Stimulated activated naive CD8-positive, alpha-beta T cell treated with anti-CD3 and anti-CD28 coated beads, Interleukin-15, amount 100 ng/mL, for 72 hours (primary cell): ENCODE measurements at places on chromosomes 1 and 21.

DNA sequence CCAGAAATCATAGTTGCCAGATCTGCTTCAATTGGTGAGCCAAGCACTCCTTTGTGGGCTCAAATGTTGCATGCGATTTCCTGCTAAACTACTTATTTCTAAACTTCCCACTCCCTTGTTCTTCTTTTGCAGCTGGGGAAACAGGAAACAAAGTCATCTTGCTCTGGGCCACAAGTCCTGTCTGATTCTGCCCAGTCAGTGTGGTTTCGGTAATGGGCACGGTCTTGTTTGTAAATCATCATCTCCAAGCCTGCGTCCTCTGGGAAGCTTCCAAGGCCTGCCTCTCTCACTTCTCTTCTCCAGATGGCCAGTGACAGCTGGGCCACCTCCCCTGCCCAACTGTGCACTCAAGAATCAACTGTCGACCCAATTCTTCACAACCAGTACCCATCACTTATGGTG is 4.4 kb downstream of the S100A8 start:
- DNase-seq: no peak

DNA sequence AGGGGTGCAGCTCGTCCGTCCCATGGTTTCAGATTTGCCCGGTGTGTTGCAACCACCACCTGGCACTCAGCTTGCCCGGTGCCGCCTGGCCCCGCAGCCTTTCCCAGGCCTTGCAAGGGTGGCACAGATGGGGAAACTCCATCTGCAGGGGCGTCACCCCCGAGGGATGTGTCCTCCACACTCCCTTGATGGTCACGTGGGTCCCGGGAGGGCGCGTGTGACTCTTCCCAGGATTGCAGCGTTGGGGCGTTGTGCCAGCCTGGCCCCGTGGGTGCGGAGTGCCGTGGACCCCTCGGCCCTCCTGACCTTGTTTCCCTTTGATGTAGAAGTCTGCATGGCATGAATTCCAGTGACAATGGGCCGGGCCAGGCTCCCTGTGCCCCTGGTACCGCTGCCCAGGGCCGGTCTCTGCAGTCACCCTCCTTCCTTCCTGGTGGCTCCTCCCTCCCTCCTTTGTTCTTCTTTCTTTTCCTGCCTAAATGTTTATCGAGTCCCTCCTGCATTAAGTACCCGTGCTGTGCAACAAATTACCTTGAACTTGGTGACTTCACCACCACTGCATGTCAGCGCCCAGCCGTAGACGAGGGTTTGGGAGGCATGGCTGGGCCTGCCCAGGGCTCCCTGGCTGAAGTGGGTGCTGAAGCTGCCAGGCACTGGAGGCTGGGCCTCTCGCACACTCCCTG is 22.9 kb downstream of the RRP1 start:
- DNase-seq: no peak

GRCh38 chr1:93502571-93502970 is 54.7 kb downstream of the FNBP1L start:
- DNase-seq: no peak

DNA sequence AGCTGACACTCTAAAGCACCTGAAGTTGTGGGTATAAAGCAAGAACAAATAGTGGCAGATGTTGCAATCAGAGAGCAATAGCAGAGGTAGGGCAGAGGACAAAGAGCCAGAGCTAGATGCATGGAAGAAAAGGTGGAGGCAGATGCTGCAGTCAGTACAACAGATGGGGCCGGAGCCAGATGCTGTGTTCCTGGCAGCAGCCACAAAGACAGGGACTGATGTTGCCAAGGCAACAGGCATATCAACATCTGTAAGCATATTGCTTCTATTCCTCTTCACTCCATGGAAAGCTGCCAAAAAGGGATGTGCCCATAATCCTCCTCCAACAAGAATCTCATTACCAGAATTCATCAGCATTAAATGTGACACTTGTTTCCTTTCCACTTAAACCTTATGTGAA is 108.0 kb downstream of the TNNI3K start:
- no peak for DNase-seq

DNA sequence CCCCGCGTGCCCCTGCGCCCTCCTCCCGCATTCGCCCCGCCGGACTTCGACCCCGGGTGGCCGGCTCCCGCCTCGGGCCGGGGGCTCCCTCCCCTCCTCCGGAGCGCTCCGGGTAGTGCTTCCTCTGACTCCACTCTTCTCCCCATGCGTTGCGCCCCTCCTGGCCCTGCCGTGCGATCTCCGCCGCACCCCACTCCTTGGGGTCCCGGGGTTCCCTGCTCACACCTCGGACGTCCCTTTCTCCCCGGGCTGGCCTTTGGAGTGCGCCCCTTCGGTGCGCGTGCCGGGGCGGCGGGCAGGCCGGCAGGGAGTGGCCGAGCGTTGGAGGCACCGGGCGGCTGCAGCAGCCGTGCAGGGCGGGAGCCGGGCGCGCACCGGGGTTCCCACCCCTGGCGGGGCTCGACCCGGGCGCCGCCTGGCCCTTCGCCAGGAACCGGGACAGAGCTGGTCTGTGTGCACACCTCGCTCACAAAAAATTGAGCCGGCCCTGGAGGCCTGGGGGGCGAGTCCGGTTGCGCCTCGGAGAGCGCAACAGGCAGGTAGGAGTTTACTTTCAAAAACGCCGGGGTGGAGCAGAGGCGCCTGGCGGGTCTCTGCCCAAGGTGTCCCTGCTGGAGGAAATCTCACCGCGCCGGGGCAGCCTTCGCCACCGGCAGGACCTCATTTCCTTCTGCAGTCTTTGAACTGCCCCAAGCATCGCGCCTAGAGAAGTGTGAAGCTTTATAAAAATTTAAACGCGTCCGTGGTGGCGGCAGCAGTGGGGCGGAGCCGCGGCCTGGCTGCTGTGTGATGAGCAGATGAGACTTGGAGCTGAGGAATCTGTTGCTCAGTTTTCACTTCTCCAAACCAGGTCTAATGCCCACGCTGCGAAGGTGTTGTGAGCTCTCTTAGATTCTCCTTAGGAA is 650 bp downstream of the VANGL1 start:
- DNase-seq: peak; percentile 40

DNA sequence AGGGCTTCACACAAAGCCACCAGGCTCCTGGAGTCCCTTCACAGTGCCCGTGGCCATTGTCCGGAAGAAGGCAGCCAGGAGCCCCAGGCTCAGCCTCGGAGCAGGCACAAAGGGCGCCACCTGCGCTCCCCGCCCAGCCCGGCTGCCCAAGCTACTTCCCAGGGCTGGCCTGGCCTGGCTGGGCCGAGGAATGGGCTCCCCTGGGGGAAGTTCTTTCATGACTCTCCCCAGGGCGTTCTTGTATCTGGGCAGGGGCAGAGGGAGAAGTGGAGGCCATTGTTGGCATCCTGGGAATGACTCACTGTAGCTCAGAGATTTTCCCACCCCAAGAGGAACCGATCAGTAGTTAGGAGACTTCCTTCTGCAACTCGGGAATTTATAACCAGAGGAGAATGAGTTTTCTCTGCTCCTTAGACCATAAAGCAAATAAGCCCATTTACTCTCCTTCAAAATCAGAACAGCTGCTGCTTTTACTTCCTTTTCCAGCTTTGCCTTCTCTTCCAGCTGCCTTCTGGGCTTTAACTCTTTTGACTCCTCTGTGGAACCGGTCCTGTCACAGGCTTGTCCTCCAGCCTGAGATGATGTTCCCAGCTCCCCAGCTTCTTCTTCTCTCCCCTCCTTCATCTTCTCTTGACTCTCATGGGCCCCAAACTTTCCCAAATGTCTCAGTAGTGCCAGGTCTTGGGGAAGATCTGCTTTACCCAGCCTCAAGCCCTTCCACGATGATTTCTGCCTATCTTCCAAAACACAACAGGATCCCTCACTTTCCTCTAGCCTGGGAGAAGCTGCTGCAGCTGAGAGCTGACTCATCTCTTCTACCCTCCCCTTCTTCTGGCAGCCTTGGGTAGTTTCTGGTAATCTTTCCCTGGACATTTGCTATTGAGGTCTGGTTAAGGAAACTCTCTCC is 118.7 kb upstream of the CD34 start:
- no peak for DNase-seq
